ENCODE measurements at places on chromosomes 13 and 19. TPM values are rescaled to one million over a fixed set of nuclear protein-coding genes. Genes with fewer than 3 reads are reported as not detected.

The NLRP5 gene
- total RNA-seq, result not detected

The CD70 gene
- total RNA-seq, result not detected

- no peak for DNase-seq
Measured at GRCh38 chr19:21765151-21765550, 2.2 kb downstream of the ZNF100 start.

- no peak for DNase-seq
Measured at GRCh38 chr19:49793561-49793840, 19.6 kb downstream of the FUZ start.

DNA sequence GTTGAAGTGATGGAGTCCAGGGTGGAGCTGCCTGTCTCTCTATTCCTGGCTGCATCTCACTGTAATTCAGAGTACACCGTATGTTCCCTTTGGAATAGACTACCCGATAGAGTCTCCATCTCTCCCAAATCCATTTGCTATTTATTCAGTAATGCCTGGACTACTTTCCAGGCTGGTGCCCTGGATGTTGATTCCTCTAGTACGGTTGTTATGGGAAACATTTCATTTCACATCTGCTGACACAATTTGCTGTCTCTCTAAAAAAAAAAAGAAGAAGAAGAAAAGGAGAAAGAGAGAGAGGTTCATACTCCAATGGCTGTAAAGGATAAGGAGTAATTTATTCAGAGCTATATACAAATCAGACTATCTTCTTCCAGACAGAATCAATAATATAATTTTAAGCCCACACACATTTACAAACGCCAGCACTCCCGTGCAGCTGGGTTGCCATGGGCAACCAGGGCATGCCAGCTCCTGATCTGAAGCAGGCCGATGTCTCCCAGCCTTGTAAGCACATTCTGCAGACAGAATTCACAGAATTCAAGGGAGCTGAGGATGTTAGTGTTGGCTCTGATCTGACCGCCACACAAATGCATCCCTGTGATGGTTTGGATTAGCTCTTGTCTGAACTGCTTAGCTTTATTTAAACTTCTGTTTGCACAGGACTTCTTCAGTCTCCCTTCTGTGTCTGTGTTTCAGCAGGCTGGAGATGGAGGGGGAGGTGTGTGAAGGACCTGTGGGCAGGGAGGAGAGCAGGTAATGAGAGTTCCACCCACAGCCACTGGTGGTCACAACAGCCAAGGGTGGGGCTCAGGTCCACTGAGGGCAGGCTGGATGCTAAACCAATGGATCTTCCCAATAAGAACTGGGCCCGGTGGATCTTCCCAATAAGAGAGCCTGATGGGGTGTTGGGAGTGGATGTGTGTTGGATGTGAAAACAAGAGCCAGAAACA lies 66.0 kb downstream of the TEX26 start:
- DNase-seq, result no peak
